ENCODE measurements at places on chromosomes 6 and 20.

GRCh38 chr6:113076816-113077215, 729.7 kb downstream of the RFPL4B start:
- no peak for DNase-seq

GRCh38 chr20:4341804-4342485, 326.6 kb upstream of the RNF24 start:
- no peak for DNase-seq

GRCh38 chr6:16760516-16761470, at the start of gene ATXN1:
TSS of gene ATXN1 (minus strand) at chr6:16761460.
- DNase-seq, result no peak

DNA sequence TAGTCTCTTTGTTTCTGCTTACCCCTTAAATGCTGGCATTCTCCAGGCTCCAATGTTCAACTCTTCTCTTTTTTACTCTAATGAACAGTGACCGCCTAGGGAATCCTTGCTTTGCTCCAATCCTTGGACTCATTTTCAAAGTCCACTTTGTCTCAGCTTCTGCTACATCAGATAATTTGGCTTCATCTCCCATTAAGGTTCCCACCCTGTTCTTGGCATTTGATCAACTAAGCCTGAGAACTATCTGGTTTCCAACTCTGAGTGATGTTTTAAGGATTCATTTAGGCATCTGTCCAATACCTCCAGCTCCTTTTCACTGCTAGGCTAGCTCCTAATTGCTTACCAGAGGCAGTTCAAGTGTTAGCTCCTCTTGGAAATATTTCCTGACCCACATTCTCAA, 64.9 kb downstream of the ME1 start:
- DNase-seq, result no peak

DNA sequence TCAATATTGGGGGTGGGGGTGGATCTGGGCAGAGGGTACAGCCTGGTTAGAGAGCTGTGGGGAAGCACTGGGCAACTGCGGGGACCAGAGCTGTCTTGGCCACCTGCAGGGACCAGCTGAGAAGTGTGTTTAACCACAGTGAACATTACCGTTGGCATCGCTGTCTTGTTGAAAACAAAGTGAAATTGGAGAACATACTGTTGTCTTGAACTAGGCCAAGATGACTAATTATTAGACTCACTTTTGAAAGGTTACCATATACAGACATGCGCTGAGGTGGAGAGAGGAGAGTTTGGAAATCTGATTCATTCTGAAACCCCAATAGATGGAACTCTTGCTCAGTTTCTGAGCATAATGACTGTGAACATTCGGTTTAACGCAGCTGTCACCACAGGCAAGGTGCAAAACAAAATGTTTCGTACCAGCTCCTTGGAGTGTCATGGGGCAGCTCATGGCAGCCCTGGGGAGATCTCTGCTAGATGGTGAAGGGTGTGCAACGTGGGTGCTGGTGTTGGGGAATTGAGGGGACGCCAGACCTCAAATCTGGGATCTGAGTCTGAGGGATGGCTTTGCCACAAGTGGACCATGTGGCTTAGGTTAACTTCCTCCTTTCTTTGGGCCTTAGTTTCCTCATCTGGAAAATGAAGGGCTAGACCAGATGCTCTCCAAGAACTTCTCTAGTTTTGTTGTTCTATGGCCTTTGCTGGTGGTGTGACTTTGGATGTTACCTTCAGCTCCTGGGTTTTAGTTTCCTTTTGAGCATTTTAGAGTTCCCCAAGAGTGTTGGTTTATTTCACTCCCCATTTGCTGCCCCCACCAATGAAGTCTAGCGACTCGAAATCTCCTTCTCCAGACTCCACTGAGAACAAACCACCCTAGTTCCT, 24.6 kb upstream of the GTSF1L start:
- peak; percentile 76 for DNase-seq

DNA sequence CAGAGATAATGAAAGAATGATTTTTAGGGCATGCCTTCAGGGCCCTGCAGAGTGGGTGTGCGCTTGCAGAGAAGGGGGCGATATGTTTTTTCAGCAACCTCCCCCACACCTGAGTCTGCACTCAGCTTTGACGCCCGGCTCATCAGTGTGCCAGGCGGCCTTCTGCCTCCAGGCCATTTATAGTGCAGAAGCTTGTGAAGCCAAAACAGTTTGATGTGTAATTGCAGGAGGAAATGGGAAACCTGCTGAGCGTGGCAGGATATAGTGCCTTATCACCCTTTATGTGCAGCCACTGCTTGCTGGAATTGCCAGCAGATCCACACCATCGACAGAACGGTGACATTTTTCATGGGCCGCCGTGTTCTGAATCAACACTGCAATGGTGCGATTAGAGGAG, 178.2 kb downstream of the CDH4 start:
- DNase-seq, result no peak

DNA sequence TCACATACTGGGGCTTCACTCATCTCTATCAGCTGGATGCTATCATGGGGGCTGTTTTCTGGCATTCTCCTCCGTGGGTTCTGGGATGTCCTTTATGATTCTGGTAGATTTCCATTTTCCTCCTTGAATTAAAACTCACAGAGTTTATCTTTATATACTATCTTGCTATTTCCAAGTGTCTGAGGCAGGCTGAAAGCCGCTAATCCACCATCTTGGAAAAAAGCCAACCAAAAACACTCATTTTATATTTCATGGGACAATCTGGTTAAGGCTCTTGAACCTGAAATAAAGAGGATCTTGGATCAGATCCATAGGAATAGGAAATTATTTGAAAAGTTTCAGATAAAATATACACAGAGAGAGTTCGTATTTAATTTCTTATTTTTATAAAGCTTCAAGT, 86.0 kb downstream of the AFG1L start:
- DNase-seq, result no peak

DNA sequence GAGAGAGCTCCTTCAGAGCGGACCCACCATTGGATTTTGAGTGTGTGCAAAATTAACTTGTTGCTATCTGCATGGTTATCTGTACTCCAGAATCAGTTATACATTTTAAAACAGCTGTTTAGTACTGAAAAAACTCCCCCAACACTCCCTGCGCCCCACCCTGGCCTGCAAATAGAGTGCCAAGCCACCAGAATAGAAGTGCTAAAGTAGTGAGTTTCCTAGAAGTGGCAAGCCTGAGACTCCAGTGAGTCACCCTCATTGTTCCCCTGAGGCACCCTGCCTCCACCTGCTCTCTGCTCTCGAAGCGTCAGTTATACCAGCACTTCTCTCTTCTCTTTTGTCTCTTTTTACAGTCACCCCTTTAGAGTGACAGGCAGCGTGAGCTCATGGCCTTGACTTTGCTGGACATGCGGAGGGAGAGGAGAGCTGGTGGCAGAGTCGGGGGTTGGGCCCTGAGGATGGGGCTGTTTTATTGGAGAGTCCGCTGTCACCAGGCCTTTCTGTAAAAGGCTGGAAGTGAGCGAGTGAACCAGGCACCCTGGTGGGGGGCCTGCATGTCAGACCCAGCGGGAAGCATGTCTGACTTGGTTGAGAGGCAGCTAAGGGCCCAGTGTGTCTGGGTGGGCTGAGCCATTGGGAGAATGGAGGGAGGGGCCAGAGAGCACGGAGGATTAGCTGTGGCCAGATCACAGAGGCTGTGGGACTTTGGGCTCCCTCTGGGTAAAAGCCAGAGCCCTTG, 10.4 kb downstream of the IGF2R start:
- no peak for DNase-seq

DNA sequence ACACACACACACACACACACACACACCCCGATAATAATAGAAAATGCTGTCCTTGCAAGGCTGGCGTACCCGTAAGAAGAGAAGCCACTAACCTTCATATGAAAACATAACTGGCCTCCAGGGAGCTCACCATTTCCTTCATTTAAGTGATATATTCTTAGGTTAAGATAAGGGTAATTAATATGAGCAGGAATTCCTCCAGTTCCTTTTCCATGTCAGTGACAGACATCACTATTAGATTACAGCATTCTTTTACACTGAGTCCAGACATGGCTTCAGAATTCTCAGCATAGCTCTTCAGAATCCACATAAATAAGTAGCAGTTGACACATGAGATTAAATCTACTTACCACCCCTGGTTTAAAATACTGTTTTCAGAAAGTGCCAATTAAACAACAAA, 121.9 kb downstream of the SIM1 start:
- no peak for DNase-seq

DNA sequence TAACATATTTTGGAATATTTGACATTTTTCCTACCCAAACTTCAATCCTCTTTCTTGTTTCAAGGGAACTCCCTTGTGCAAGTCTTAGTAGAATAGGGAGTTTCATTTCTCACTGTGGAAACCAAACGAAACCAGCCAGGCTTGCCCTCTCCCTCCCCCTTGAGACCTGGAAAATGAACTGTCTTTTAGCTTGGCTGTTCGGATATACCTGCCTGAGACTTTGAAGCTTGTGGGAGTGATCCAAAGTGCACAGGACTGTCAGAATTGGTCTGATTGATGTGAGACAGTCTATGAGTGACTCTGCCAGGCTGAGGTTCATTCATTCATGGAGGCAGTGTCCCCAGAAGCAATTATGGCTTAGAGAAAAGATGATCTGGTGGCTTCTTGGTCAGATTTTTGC, 388.1 kb downstream of the EPM2A start:
- no peak for DNase-seq

DNA sequence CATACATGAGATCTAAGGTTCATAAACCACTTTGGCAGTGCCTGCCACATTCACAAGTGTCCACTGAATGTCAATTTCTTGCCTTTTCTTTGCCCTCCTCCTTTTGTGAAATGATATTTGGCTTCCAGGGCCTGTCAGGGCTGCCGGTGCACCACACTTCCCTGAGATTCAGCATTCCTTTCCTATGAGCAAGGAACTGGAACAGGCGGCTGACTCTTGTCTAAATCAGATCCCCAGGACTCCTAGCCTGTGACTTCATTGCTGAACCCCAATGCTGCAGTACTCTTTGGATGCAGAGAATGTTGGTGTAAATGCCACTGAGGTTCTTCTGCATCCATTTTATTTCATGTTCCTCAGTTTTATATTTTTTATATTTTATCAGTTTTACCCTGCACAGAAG, 172.2 kb downstream of the ARID1B start:
- DNase-seq, result no peak

DNA sequence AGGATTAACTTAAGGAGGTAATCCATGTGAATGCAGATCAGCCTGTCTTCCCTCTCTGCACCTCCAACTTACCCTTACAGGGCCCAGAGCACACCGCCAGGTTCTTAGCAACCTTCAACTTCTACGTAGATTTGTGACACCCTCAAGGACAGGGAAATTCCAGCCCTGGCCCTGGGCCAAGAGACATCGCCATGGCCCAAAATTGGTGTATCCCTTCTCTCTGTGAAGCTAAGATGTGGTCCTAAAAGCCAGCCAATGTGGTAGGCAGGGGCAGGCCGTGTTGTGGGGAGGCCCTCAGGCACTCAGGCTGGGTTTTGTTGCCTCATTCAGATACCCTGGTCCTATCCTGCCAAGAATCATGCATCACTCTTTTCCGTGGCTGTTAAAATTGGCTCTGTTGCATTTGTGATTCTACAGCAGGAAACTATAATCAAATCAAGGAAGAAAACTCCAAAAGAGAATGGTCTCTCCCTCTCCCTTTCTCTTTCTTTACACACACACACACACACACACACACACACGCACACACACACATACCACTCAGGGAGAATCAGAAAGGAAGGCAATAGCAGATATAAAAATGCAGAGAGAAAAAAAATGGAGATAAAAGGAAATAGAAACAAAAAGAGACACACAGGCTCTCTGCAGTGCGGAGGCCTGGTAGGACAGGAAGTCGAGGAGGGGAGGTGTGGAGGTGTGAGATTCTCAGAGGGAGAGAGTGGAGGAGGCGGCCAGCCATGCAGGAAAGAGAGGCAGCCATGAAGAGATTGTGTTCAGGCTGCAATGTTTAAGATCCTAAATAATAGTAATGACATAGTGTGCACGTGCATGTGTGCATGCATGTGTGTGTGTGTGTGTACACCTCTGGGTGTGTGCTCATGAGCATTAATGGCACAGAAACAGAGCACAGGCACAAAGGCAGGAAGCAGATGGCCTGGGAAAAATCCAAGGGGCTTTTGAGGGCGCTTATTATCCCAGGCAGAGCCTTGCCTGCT, 201.8 kb upstream of the LRFN2 start:
- DNase-seq, result peak; percentile 35

DNA sequence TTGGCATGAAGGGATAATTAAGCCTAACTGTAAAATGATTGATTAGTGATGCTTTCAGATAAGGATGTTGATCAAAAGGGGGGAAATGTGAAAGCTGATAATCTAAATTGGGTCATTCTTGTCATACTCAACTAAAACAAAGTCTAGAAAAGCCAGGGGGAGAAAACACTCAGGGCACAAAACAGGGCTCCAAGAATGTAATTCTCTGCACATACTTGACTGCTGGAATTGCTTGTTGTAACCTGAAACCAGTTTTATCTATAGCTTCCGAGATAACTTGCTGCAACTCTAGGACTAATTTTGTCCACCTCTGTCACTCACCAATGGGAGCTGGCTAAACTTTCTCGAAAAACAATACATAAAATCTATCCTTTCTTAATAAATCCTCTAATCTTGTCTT, 310.3 kb downstream of the CLVS2 start:
- no peak for DNase-seq

DNA sequence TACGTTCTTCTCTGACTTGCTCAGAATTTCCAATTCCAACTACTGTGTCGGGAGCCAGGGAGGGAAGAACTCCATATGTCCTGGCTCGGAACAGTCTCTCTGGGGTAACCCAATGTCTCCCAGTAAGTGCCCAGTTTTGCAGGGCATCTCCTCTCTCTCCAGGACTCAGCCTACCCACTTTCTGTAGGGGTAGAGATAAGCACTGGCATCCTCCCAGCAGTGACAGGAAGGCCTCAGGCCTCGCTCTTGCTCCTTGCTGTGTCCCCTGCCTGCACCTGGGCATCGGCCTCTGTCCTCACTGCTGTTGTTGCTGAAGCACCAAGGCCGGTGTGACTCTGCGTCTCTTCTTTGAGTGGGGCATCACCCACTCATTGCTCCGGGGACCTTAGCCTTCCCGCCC, 388.9 kb upstream of the JARID2 start:
- no peak for DNase-seq

- DNase-seq, result no peak
These were observed 3.8 kb downstream of the ZNF334 start for GRCh38 chr20:46509523-46509922.

DNA sequence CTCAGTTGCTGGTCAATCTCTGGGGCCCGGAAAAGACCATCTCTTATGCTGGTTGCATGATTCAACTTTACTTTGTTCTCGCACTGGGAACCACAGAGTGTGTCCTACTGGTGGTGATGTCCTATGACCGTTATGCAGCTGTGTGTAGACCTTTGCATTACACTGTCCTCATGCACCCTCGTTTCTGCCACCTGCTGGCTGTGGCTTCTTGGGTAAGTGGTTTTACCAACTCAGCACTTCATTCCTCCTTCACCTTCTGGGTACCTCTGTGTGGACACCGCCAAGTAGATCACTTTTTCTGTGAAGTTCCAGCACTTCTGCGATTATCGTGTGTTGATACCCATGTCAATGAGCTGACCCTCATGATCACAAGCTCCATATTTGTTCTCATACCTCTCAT, 4.3 kb downstream of the OR2J3 start:
- DNase-seq, result no peak

GRCh38 chr6:15368873-15369272, 123.0 kb downstream of the JARID2 start:
- DNase-seq, result no peak
